ENCODE measurements at places on chromosomes 2 and 18.
A peak's percentile ranks its signal among the peaks of the same experiment; 100 is the strongest.

GRCh38 chr2:200022511-200022910 lies 67.1 kb downstream of the MAIP1 start:
- DNase-seq, result no peak

DNA sequence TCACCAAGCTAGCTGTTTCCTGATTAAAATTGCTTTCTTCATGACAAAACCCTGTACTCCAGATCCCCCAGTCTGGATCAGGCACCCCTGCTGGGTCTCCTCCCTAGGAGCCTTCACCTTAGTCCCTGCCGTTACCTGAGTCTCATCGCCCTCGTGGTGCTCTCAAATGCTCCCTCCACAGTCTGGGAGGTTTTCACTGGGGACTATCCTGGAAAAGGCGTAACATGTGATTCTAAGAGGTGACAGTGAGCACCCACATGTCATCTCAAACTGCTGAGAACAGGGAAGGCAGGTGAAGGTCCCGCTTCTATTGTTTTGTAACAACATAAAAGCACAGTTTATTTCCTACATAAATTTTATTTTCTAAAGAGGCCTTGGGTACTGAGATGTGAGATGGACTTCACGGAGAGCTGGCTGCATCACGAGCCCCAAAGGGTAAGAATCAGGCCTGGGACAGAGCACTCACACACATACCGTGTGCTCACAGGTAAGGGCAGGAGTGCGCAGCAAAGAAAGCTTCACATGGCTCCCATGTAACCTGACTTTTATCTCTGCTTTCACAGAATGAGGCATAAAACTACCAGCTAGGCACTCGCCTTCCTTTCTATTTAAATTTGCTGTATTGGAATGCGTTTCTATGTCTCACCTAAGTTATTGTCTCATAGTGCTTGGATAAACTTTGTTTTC lies 531.5 kb downstream of the RNF144A start:
- DNase-seq, result no peak

DNA sequence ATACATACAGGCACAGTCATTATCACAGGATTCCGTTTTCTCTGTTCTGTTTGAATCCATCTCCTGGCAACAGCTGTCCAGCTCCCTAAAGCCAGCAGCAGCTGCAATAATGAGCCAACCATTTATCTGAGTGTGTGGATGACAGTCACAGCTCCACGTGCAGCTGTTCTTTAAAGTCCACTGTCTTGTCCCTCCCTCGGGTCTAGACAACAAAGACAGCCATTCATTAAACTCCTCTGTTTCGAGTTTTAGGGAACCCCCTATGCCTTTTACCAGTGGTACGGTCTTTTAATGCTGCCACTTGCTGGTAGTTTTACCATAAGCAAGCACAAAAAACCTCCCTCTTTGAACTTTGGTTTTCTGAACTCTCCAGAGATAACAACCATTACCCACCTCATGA lies 16.0 kb upstream of the MSGN1 start:
- no peak for DNase-seq

DNA sequence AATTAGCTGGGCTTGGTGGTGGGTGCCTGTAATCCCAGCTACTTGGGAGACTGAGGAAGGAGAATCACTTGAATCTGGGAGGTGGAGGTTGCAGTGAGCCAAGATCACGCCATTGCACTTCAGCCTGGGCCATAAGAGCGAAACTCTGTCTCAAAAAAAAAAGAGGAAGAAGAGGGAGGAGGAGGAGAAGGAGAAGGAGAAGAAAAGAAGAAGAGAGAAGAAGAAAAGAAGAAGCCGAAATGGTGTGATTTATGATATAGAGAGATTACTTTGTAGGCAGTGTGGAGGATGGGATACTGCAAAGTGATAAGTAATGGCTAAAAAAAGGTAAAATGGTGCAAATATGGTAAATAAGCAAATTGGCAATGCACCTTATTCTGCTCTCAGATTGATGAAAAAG lies 25.1 kb downstream of the THNSL2 start:
- no peak for DNase-seq

GRCh38 chr2:239937866-239938640 lies 87.1 kb downstream of the NDUFA10 start:
- DNase-seq, result no peak

DNA sequence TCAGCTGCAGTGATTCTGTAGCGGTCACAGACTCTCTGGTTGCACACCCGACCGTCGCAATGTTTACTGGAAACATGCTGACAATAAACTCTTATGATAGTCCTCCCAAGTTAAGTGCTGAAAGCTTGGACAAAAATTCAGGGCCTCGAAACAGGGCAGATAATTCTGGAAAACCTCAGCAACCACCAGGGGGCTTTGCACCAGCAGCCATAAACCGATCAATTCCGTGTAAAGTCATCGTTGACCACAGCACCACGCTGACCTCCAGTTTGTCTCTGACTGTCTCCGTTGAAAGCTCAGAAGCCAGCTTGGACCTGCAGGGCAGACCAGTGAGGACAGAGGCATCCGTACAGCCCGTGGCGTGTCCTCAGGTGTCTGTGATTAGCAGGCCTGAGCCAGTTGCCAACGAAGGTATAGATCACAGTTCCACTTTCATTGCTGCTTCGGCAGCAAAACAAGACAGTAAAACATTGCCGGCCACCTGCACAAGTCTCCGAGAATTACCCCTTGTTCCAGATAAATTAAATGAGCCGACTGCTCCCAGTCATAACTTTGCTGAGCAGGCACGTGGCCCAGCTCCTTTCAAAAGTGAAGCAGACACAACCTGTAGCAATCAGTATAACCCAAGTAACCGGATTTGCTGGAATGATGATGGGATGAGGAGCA lies 166.1 kb downstream of the ASXL3 start:
- no peak for DNase-seq

- no peak for DNase-seq
These were observed 1.4 kb downstream of the NEURL3 start for GRCh38 chr2:96503637-96504243.

DNA sequence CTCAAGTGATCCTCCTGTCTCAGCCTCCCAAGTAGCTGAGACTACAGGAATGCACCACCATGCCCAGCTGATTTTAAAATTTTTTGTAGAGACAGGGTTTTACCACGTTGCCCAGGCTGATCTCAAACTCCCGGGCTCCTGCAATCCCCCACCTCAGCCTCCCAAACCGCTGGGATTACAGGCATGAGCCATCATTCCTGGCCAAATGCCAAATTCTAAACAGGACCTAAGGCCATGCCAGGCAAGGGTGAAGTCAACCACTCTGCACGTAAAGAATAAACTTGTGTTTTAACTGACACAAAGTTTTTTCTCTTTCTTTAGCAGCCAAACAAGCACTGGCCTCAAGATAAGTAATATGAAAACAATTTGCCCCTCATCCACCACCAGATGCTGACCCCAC lies 37.4 kb upstream of the SATB2 start:
- no peak for DNase-seq

DNA sequence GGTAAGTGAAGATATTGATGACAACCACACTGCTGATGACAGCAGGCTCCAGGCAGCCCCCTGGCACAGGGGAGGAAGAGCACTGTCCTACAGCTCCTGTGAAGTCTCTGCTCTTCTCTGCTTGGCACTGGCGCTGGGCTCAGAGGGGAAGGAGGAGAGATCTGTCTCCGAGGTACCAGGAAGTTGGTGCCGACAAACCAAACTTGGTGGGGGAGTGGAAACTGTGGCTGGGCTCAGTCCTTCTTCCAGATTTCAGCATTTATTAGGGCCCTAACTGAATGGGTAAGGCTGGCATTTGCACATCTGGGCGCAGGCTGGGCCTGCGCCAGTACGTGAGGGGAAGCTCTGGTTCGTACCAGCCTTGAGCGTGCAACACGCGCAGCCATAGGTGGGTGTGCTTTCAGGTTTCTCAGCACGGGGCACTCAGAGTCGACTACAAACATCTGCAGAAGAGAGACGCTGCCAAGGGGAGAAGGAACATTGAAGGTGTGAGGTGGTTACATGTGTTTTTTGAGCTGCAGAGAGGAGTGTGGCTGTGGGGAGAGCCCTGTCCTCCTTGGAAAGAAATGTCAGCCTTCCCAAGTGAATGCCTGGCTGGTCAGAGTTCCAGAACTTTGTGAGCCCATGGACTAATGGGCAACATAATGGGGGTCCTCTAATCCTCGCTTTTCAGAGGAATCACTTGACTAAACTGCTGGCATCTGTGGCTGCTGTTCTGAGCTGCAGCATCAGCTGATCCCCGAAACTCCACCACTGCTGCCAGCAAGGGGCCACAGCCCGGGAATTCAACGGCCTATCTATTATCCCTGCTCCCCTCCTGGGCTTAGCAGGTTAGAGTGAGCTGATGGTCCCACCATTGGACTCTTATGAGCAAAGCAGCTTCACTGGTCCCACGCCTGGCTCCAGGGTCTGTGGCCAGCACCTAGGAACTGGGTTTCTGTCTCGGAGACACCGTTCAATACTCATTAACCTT lies 55.2 kb upstream of the SEMA4C start:
- DNase-seq, result no peak

- no peak for DNase-seq
These were observed 52.9 kb downstream of the VSNL1 start for GRCh38 chr2:17593445-17593840.

GRCh38 chr2:47402555-47402804 lies 476 bp upstream of the MSH2 start:
- peak; percentile 0 for DNase-seq

- DNase-seq, result no peak
These were observed 420.0 kb upstream of the SALL3 start for GRCh38 chr18:78559584-78559983.

GRCh38 chr2:227376656-227377396 lies 2.3 kb downstream of the TM4SF20 start:
- DNase-seq, result no peak

DNA sequence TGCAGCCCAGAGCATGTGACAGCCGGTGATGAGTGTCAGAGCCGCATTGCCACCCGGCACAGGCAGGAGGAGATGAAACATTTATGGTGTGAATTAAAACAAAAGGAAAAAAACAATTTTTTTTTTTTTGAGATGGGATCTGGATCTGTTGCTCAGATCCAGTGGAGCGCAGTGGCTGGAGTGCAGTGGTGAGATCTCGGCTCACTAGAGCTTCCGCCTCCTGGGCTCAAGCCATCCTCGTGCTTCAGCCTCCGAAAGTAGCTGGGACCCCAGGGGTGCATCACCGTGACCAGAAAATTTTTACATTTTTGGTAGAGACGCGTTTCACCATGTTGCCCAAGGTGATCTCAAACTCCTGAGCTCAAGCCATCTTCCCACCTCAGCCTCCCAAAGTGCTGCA lies 182.1 kb upstream of the SALL3 start:
- DNase-seq, result no peak

DNA sequence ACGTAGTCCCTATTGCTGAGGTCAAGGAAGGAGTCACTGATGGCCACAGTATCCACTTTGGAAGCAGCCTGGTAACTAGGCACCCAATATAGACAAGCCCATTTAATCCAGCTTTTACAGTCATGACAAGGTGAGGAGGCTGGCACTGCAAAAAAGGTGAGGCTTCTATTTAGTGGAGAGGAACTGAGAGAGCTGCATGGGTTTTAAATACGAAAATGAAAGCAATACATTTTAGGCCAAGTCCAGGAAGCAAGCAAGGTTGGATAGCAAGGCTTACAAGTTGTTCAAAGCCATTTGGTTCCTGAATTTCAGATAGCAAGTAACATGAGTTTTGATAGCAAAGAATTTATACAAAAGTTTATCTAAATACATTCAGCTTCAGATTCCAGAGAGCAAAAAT lies 80.4 kb downstream of the SGPP2 start:
- no peak for DNase-seq

DNA sequence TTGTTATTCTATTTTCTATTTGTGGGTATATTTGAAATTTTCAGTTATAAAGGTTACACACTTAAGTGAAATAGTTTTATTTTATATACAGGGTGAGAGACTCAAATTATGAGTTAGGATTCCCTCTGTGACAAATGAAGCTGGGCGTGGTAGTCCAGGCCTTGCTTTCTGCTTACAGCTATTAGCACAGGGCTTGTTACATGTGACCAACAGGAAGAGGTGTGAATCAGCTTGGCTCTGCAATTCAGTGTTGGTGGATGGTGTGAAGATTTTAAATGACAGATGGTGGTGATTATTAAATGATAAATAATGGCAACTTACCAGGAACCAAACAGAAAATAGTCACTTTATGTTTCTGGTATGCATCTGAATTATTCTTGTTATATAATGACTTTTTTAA lies 64.4 kb upstream of the NOSTRIN start:
- DNase-seq, result no peak

DNA sequence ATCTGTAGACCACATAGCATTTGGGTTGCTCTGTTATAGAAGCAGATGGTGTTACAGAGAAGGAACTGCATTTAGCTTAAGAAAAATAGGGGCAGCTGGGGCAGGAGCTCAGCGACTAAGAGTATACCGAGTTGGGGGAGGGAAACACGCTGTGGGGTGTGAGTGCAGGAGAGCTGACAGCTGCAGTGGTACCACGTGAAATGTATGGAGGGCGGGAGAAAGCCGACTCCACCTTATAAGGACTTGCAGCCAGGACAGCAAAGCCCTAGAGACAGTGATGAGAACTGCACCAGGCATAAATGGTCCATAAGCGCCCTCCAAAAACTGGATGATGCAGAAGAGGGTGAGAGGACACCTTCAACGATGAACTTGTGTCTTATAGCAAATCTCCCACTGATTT lies 237.6 kb downstream of the PRKCE start:
- no peak for DNase-seq

- DNase-seq, result peak; percentile 46
These were observed 210.0 kb upstream of the NT5C1B start for GRCh38 chr2:18799397-18799796.

DNA sequence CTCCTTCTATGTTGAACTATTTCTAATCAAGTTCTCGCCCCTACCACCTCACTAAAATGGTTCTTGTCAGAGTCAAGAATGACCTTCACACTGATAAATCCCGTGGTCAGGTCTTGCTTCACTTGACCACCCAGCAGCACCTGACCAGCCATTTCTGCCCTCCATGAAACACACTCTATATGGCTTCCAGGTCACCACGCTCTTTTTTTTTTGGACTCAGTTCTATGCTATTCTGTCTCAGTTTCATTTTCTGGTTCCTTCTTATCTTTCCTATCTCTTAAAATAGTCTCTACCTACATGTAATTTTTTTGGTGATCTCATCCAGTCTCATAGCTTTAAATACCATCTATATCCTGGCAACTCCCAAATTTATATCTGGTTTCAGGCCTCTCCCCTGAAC lies 11.4 kb downstream of the EIF2AK3 start:
- no peak for DNase-seq

GRCh38 chr2:237475704-237476141 lies 11.3 kb upstream of the MLPH start:
- no peak for DNase-seq

Data from fibroblast of skin of left quadriceps (primary cell).